ENCODE measurements at places on chromosomes 12 and 14.

DNA sequence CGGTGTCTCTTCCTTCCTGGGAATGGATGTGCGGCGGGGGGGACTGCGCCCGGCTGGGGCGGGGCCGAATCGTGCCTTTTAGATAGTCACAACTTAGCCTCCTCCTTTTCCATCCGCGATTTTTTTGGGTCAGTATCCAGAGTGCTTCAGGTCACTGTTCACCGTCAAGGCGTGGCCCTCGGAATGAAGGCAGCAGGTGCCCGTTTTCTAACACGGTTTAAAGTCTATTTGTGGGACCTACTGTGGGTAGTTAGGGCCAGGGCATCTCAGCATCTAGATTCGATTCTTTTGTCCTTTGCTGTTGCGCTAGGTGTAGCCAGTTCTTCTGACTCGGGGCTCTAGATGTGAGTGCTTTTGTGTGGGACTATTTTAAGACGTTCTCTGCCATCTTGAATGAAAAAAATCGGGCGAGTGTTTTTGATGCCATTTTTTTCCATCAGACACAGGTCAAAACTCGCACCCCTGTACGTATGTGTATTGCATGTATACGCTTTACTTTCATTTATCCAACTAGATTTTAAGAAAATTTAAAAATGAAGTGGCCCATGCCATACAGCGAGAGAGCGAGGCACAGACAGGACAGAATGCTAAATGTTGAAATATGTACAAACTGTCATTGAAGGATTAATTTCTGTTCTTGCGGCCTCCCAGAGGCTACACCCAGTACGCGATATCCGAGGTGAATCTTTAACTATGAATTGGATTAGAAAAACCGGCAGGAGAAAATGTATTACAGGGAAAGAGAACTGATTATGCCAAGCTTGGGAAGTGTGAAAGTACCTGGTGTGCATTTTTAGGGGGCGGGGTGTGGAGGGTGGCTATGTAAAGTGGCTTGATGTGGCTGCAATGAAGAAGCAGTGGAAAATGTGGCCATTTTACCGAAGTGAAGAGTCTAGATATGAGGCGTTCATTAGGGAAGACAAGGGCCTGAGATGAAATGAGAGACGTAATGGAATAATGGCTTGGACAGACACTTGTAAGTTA, 835 bp downstream of the VEZT start:
- DNase-seq = no peak

DNA sequence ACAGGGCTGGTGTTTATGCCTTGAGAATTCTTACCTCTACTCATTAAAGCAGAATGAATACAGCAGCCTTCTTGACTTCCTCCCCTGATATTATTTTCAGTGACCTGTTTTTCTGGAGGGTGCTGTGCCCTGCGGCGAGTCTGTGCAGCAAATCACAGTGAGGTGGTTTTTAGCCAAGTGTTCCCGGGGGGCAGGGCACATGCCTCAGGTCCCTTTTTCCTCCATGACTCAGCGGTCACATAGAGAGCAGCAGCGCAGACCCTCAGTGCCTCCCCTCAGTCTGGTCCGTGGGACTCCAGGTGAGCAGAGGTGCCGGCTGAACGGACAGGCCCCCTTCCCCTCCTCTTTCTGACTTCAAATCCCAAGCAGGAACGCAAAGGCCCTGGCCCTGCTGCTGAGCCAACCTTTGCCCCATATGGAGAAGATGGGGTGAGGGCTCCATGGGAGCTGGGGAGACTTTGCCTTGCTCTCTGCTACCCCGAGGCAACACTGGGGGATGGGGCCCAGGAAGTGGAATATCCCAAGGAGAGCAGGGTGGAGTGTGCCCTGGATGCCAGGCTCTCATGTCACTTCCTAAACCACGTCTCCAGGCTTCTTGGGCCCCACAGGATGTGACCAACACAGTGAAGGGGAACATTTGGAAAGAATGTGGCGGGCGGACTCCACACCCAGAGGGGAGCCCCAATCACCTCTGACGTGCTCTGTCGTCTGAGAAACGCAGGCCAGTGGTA, 90.0 kb downstream of the DHRS2 start:
- no peak for DNase-seq

- DNase-seq = no peak
Measured at GRCh38 chr12:83919081-83919480, 993.5 kb downstream of the SLC6A15 start.

DNA sequence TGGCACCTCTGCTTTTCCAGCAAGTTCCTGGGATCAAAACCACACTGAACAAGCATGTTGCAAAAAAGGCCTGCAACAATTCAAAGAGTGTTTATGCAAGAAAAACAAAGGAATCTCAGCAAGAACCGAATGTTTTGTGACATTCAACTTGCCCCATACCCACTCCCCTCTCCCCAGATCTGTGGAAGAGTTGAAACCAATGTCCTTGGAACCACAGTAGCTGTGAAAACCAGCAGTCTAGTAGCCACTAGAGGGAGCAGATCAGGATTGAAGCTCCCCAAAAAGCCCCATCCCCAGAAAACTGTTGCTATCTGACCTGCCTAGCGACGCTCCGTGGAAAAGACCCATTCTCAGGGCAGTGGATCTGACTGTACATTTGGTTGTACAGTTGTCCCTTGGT, 27.1 kb downstream of the PRKAB1 start:
- DNase-seq = no peak

DNA sequence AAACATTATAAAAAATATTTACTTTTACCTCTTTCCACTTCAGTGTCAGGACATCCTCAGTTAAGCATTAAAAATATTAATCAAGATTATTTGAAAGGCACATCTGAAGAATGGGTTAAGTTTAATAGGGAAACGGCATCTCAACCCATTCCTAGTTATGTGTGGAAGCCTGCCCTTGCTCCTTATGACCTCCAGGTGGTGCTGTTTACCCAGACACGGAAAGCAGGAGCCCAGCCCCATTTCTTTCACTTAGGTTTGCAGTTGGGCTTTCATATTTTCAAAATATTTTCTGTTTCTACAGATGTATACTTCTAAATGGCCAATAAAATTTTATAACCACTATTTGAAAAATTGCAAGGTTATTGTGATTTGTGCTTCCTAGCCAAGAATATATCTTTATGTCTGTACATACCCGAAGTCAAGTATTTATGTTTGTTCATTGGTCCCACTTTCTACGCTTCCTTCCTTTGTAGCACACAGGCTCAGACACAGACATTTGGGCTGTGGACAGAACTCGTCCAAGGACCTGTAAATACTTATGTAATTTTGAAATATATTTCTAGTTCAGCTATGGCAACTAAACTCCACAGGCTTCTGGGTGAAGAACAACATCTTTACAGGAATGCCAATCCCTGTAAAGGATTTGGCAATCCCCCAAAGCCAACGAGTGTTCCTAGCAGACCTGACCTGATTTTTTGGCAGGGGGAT, 247.1 kb downstream of the AKAP6 start:
- no peak for DNase-seq

- DNase-seq = no peak
Measured at GRCh38 chr12:47328831-47329545, 249.2 kb upstream of the AMIGO2 start.

GRCh38 chr12:52233462-52234207, 592 bp downstream of the KRT7 start:
- no peak for DNase-seq

GRCh38 chr12:126447346-126447745, 1382.1 kb downstream of the AACS start:
- no peak for DNase-seq

DNA sequence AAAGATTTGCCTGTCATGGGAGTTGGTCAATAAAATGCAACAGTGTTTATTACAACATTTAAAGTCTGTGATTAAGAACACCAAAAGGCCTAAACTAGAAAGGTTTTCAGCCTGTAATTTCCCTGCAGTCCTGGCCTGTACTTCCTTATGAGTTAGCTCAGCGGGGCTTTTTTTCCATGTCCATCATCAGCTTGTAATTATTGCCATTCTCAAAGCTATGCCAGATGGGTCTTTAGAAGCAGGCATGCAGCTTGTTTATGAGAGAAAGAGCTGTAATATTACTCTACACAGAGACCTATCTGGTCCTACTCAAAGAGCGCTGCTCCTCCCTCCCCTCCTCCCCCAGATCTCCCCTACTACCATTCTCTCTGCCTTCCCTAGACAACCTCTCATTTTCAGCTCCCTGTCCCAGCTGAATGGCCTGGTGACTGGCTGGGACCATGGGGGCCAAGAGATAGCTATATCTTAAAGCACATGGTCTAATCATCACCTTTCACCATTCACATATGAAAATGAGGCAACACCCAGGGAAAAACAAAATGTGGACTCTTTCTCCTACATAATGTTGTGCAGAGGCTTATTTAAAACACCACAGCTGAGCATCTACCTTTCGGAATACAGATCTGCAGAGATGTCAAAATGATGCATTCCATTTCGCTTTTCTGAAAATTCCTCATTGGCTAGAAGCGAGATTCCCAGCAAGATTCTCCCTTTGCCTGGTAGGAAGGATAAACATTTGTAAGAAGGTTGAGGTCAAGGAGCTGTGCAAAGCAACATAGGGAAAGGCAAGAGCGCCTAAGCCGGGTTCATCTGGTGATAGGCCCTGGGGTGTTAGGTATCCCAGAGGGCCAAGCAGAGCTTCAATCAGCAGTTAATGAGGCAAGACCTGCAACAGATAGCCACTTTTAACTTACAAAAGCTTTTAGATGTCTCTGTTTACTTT, 209.7 kb upstream of the CDKN3 start:
- DNase-seq = no peak

DNA sequence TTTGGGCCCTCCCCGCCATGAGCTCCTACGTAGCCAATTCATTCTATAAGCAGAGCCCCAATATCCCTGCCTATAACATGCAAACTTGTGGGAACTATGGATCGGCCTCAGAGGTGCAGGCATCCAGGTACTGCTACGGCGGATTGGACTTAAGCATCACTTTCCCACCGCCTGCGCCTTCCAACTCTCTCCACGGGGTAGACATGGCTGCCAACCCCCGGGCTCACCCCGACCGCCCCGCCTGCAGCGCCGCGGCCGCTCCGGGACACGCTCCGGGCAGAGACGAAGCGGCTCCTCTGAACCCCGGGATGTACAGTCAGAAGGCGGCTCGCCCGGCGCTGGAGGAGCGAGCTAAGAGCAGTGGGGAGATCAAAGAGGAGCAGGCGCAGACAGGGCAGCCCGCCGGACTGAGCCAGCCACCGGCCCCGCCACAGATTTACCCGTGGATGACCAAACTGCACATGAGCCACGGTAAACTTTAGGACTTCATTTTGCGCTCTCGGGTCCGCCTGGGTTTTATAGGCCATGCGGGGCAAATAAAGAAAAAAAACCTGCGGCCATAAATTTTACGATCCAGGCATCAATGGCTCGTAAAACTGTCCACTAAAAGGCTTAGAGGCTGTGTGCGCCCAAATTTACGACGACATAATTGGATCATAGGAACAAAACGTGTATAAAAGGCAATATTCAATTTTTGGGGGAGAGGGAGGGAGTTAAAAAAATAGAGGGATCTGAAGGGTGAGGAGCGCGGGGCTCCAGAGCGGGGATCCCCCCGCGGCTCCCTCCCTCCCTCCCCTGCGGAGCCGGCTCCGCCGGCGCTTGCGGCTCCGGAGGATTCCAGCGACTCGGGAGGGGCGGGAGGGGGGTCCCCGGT, 493 bp downstream of the HOXC5 start:
- DNase-seq = no peak

- DNase-seq = no peak
Measured at GRCh38 chr14:68881396-68881795, 88.5 kb upstream of the ZFP36L1 start.

DNA sequence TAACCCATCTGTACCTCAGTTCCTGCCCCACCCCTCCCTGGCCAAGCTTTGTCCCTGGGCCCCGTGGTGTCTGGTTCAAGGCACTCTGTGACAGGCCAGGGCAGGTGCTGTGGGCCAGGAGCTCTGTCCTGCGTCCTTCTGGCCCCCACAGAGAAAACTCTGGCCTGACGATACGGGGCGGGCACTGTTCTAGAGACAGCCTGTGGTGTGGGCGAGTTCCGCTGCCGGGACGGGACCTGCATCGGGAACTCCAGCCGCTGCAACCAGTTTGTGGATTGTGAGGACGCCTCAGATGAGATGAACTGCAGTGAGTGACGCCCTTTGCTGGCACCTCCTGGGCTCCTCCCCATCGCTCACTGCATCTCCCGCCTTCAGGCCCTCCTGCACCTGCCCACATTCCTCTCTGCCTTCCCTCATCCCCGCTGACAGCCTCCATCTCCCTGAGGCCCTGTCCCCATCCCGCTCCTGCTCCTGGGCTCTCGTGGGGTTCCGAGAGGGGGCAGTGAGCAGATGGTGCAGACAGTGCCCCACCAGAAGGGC, 22.8 kb upstream of the NXPH4 start:
- no peak for DNase-seq

DNA sequence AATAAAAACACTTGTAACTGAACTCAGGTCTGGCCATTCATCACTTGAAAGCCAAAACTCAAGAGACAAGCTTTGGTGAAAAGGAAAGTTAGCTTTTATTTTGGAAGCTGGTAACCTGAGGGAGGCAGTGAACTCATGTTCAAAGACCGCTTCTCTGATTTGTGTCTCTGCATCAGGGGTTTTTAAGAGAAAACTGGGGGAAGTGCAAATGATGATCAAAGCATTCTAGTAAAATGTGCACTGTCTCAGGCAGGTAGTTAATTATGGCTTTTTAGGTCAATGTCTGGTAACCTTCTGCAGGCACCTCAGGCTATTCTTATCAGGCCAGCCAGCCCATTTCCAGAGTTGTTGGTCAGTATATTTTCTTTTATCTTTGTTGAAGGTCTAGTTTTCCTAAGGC, 162.2 kb downstream of the SYT10 start:
- no peak for DNase-seq

GRCh38 chr12:114447274-114447716, 41.4 kb upstream of the TBX5 start:
- no peak for DNase-seq

GRCh38 chr14:100403105-100403504, 80.0 kb downstream of the SLC25A47 start:
- DNase-seq = no peak

DNA sequence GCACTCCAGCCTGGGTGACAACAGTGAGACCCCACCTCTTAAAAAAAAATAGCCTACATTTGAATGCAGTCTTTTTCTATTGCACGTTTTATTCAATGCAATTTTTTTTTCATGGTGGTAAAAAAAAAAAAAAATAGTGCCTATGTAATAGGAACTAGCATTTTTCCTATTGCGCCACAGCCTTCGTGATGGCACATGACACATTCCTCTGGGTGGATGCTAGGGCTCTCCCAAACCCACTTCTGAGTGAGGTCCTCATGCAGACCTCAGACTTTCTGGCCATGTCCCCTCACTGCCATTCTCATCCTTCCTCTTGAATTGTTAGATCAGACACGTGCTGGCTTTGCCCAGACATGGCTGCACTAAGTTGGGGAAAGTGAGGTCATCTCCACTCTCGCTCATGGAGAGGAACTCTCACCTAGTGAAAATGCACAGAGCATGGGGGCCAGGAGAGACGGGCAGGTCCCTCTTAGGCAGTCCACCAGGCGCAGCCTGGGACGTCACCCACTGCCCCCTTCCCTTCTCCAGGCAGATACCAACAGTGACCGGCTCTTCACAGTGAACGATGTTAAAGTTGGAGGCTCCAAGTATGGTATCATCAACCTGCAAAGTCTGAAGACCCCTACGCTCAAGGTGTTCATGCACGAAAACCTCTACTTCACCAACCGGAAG, 19.2 kb downstream of the DCAF4 start:
- DNase-seq = no peak

All from CD4-positive, alpha-beta T cell treated with Interleukin-15 for 1 hour (primary cell).